AG08396 (cell line): ENCODE measurements at places on chromosomes 7 and 10.

DNA sequence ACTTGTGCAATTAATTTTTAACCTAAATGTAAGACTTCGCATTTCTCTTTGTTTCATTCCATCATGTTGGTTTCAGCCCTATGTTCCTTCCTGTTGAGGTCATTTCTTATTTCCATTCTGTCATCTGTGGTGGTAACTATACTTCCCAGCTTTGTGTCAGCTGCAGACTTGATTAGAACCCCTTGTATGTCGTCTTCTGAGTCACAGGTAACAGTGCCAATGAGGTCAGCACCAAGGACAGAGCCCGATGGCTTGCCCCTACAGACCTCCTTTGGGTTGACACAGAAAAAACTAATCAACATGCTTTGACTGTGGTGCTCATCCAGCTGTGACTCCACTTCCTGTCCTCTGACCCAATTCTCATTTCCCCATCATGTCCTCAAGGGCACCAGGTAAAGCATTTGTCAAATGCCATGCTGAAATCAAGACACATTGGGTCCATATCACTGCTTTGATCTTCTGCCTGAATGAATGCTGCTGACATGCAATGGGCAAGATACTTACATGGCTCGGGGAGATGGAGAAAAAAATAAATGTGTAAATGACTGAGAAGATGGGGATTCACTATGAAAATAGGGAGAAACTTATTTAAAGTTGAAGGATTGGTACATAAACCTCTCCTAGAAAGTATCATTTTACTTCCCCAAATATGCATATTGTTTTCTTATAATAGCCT is 25.6 kb upstream of the CRTAC1 start:
- no peak for DNase-seq

DNA sequence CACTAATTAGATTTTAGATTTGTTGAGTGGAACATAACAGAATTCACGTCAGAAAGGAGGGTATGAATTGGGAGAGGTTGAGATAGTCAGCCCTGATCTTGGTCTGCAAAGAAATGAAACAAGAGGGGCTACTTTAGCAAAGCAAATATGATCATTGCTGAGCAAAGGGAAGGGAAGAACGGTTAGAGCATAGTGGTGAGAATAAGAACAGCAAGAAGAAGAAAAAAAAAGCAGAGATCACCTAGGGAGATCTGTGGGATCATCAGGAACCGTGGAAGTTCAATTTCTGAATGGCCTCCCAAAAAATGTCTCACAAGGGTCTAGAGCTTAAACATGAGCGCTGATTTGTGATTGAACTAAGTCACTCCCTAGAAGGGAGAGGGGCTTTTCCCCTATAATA is 156.1 kb downstream of the DGKI start:
- DNase-seq = no peak

- DNase-seq = peak; percentile 21
Observed at GRCh38 chr10:60099998-60100747, 193.8 kb upstream of the CCDC6 start.

DNA sequence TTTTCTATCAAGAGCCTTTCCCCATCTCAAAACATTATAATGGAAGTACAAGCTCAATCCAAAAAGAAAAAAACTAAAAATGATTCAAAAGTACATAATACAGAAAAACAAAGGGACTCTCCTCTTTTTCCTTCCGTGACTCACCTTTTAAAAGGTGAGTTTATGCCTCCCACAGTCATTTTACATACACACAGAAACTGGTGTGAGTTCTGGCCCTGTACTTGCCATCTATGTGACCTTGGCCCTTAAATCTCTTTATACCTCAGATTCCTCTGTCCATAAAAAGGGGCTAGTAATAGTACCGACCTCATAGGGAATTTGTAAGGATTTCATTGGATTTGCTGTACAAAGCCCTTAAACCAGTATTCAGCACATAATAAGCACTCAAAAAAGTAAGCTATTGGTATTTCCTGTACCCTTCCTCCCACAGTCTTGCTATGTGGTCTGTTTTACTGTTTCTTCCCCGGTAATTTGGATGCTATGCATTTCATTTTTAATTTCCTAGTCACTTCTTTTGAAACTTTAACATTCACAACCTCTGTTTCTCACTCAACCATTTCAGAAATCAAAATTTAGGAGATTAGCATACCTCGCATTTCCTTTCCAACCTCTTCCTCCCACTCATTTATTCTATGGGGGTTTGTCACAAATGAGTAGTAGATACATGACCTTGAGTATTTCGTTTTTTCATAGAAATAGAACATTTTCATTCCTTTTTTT is 39.0 kb downstream of the STK17A start:
- DNase-seq = no peak

- DNase-seq = no peak
Observed at GRCh38 chr10:42953684-42954674, 122.9 kb upstream of the RET start.

DNA sequence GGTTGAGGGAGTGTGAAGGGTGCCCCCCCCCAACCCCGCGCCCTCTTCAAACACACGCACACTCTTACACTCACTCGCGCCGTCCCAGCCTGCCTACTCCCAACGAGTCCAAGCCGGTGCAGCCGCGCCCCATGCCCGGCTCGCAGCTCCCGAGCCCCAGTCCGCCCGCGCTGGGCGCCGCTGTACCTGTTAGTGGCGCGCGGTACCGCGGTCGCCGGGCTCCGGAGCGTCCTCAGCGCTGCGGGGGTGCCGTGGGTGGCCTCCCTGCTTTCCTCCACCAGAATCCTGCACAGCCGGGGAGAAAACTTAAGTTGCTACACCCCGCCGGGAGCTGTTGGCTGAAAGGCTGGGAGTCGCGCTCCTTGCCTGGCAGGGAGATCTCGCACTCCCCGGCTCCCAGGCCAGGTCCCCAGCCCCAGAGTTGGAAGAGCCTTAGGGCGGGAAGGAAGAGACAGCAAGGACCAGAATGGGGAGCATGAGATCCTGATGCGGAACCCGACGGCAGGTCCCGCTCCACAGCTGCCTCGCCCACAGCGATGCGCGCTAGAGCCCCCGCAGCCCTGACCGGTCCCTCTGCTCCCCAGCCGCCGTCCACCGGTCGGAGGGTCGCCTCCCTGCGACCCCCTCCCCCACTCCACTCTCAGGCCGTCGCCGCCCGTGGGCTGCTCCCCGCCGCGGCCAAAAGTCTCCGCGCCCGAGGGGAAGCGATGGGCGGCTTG is 863 bp downstream of the ST8SIA6 start:
- peak; percentile 54 for DNase-seq

GRCh38 chr7:99409192-99409572 is 413 bp downstream of the BUD31 start:
- DNase-seq = no peak

DNA sequence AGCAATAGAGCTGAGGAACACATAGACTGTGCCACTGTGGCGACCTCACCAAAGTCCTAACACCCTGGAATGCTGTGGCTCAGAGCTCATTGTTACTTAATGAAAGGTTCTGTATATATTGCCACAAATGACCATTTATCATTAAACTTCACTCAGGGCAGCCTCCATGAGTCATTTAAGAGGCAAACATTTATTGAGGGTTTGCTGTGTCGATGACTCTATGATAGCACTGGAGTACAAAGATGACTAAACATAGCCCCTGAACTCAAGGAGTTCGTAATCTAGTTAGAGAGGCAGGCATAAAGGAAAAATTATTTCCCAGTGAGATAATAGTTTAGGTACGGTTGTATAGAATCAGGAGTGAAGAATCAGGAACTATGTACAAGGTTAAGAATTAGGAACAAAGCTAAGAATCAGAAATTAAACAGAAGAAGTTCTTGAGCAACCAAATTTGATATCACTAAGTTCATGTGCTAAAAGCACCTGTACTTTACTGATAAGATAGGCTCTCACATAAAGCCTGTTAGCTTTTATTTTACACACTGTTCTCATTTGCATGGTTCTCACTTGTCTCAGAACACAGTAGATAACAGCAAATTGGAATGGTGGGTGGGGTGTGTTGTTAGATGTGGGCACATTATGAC is 7.9 kb downstream of the ENTPD7 start:
- DNase-seq = peak; percentile 65

GRCh38 chr7:1804310-1804709 is 134.2 kb downstream of the ELFN1 start:
- DNase-seq = no peak

DNA sequence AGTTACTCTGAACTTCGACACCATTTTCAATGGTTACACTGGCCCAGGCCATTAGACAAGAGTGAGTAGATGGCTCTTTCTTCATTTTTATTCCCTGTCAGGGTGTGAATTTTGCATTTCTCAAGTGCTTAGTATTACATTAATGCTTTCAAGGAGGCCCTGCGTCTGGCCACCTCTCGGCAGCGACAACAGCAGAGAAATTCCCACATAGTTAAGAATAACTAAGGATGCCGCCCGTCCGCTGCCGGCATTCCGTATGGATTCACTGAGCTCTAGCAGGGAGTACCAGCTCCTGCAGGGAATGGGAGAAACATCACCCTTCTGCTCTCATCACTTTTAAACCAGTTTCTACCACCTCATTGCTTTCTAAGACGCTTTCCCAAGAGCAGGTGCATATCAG is 153.6 kb downstream of the TCERG1L start:
- DNase-seq = no peak

- DNase-seq = no peak
Observed at GRCh38 chr7:157431173-157431950, 94.6 kb downstream of the DNAJB6 start.

- DNase-seq = no peak
Observed at GRCh38 chr7:155731871-155732270, 80.4 kb downstream of the SHH start.

DNA sequence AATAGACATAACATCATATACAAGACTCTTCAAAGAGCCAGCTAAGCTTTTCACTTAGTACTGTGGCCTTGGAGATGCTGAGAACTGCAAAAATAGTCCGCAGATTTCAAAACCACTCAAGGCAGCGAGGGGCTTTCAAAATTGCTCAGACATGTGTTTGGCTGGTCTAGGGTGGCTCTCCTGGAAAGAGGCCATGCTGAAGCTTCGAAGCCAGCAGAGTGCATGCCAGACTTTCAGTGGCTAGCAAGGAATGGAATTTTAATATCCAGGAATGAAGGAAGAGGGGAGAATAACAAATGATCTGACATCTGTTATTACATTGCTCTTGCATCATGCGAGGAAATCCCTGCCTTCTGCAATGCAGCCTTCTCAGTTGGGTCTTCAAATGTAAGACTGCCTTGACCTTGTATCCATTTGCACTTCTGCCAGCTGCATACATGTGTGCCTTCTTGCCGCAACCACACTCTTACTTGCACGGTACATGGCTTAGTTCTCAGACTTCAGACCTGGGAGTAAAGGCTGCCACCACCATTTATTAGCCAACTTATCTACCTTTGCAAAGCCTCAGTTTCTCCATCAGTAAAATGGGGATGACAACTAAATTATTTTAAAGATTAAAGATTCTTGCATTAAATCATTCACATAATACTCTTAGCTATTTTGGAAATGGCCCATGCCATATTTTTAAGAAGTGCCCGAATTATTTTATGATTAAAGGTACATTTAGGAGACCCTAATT is 55.9 kb downstream of the ITIH5 start:
- no peak for DNase-seq

GRCh38 chr7:14596421-14596820 is 306.1 kb downstream of the DGKB start:
- DNase-seq = no peak

DNA sequence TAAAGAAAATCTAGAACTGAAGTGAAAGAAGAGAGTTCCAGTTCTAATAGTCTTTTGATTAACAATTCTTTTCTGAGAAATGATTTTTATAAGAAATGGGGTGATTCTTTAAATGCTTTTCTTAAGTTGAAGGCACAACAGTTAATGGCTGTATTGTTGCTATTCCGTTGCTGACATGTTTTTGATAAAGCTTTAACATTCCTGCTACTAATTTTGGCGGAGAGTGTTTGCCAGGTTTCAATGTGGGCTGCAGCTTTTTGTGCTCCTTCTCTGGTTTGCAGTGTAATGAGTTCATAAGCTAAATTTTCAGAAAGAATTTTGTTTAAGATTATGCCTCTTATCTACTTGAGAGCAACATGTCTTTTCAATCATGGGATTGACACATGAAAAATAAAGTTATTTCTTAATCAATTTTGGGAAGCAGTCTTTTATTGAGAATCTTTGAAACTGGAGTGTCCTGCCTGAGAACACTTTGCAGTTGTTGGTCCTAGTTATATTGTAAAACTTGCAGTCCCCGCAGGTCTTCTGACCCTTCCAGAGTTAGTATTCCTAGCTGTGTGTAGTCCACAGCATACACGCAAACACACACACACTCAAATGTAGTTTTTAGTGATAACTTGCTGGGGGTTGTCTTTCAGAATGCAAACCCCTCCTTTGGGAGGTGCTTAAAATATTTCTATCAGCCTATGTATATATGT is 56.7 kb downstream of the COL17A1 start:
- no peak for DNase-seq

DNA sequence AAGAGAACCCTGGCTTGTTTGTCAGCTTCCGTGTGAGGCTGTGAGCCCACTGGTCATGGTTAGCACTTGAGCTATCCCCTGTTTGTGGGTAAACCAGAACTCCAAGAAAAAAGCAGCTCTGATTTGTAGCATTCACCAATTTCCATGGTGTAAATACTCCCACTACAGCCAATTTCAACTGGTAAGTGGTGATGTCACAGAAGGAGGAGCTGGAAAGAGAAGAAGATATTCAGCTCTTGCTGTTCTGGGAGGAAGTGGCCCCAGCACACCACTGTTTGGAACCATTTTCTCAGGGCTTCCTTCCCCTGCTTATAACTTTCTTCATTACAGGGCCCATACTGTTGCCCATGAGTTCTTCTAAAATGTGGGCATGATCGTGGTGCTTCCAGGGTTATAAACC is 500.1 kb upstream of the ZMIZ1 start:
- no peak for DNase-seq

DNA sequence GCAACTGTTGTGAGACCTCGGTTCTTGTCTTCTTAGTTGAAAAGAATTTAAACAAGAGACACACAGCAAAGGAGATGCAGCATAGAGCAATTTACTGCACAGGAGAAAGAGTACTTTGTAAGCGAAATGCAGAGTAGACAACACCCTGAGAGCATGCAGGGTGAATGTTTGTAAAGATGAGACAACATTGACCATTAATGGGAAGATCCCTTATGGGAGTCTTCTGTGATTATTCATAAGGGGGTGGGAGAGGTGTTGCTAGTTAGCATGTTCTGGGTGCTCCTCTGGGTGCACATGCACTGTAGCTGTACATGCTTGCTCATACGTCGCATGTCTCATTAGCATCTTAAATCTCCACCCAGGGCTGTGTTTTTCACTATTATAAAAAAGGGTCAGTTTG is 62.3 kb downstream of the CLRN3 start:
- DNase-seq = no peak

DNA sequence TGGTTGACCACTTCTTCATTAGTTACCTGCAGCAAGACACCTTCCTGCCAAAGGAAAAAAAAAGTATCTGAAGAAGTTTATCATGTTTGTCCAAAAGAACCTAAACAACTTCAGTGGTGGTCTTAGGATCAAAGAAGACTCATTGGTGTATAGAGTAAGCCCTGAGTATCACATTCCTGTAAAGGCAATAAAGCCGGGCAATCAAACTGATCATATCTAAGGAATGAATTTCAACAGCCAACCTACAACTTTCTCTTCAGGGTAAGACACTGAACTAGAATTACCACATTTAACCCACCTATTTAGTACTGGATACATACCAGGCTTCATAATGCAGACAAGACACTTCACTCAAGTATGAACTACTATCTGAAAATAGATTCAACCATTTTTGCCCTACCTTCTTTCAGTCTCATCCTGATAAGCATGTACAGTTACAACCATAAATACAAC is 10.1 kb downstream of the HNRNPA2B1 start:
- no peak for DNase-seq

- DNase-seq = no peak
Observed at GRCh38 chr7:17299483-17299991, 1.1 kb downstream of the AHR start.
